Stimulated activated naive CD8-positive, alpha-beta T cell treated with anti-CD3 and anti-CD28 coated beads, Interleukin-15, Interleukin-2, amounts not matched to agents 100 U/mL and 50 U/mL, for 24 hours (primary cell): ENCODE measurements at places on chromosomes 12 and 14.
A peak's percentile ranks its signal among the peaks of the same experiment; 100 is the strongest.

- DNase-seq, result no peak
These were observed 28.2 kb upstream of the TMEM179 start for GRCh38 chr14:104632781-104633180.

DNA sequence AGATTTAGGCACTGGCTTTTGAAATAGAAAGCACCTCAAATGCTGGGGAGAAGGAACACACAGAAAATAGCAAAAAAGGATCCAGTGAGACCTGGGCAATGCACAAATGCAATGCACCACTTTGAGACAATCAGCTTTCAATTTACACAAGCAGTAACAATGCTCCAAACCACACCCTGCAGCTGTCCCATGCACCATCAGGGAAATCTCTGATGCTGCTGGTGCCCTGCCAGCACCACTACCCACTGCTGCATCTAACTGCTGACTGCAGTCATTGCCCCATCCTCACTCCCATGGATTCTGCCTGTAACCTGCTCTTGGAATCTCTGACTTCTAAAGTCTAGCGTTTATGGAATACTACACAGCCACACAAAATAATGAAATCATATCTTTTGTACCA, 21.0 kb upstream of the HMGA2 start:
- no peak for DNase-seq

DNA sequence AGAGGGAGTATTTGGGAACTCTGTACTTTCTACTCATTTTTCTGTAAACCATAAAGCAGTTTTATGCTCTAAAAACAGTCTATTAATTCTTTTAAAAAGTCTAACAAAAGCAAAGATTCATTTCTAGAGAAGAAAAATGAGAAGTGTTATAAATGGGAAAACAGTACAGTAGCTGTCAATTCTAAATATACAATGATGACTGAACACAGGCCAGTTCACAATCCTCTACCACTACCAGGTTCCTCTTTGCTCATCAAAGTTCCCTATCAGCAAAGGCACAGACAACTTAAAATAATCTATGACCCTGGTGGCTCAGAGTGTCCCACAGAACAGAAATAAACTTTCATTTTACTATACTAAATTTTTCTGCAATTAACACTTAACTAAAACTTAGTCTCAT, 12.5 kb downstream of the NAA25 start:
- no peak for DNase-seq

- no peak for DNase-seq
These were observed 20.3 kb upstream of the ADGRD1 start for GRCh38 chr12:130933269-130933995.

GRCh38 chr12:94191023-94191422, 42.6 kb downstream of the PLXNC1 start:
- DNase-seq, result no peak

DNA sequence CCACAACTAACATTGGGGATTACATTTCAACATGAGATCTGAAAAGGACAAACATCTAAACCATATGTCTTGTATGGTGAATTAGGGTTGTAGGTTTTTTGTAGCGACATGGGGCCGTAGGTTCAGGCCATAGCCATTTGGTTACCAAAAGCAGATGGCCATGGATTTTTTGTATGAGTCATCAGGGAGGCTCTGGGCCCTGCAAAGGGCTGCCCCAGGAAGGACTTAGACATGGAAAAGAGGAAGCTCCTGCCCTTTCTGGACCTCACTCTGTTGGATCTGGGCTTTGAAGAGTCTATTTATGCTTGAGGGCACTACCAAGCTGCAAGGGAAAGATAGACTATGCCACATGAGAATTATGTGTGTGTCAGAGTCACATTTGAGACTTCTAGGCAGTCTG, 89.3 kb upstream of the DHRS4 start:
- no peak for DNase-seq

GRCh38 chr14:75249251-75249957, 29.2 kb upstream of the FOS start:
- peak; percentile 80 for DNase-seq

- no peak for DNase-seq
These were observed 118.0 kb upstream of the ARID2 start for GRCh38 chr12:45611495-45611894.

- no peak for DNase-seq
These were observed 66.5 kb upstream of the DIO3 start for GRCh38 chr14:101494826-101495225.

- DNase-seq, result no peak
These were observed 132.8 kb upstream of the CCND2 start for GRCh38 chr12:4140581-4141301.

DNA sequence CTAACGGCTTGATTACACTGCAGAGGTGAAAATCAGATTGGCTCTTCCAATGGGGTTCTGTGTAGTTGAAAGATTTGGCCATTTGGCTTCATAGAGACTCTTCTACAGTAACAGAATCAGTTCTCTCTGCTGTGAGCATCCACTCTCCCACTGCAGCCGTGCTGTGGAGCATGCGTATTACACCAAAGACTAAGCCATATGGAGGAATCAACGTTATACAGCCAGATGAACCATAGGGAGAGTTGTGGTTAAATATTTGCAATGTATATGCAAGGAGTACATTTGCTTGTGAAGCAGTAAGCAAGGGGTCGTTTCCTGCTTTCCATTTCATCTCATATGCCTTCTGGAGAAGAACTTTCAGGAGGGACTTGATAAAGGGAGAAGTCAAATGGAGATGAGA, 331.1 kb upstream of the FKBP4 start:
- DNase-seq, result no peak

GRCh38 chr12:124544311-124544970, 23.0 kb downstream of the NCOR2 start:
- DNase-seq, result no peak

GRCh38 chr14:74566174-74567141, 45.6 kb downstream of the LTBP2 start:
- DNase-seq, result no peak

DNA sequence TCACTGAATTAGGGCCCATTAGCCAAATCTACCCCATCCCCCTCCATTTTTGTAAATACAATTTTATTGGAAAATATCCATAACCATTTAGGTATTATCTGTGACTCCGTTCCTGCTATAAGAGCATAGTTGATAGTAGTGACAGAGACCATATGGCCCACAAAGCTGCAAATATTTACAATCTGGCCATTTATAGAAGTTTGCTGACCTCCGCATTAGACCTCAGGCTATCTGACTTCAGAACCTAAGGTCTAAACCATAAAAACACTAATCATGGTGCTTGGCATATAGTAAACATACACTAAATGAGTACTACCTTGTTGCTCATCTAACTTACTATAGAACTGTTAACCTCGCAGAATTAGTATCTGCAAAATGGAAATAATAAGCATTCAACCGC, 124.8 kb downstream of the NPAS3 start:
- DNase-seq, result no peak

- DNase-seq, result no peak
These were observed 37.1 kb downstream of the CMAS start for GRCh38 chr12:22083167-22083566.

- DNase-seq, result peak; percentile 53
These were observed 122.9 kb upstream of the TMEM132D start for GRCh38 chr12:130026608-130027176.

DNA sequence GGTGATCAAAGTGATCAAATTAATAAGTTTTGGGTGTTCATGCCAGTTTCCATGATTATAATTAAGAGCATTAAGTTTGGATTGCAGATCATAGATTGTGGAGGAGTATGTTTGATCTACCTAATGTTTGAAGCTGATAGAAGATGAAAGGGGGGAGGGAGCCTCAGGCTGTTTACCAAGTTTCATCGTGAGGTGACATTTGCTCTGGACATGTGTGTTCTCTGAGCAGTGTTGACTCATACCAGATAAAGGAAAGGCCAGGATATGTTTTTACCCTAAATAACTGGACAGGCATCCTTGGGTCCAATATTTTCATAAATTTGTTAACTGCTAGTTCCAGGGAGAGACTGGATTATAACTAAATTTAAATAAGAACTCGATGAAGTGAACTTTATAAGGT, 3.5 kb upstream of the SEL1L start:
- DNase-seq, result no peak

DNA sequence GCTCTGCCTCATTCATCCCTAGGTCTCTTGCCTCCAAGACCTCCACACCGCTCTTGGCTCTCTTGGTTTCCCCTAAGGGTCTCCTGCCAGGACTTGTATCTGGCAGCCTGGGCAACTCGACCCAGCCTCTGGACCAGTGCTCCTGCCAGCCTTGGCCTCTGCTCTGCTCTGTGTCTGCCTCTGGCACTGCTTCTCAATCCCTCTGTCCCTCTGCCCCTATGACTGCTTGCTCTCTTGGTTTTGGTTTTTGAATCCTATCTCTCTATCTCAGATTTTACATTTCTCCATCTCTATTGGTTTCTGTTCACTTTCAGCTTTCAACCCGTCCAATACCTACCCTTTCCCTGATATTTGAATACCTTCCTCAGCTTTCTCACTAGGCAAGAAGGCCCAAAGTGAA, 6.3 kb downstream of the ITGA5 start:
- DNase-seq, result no peak

DNA sequence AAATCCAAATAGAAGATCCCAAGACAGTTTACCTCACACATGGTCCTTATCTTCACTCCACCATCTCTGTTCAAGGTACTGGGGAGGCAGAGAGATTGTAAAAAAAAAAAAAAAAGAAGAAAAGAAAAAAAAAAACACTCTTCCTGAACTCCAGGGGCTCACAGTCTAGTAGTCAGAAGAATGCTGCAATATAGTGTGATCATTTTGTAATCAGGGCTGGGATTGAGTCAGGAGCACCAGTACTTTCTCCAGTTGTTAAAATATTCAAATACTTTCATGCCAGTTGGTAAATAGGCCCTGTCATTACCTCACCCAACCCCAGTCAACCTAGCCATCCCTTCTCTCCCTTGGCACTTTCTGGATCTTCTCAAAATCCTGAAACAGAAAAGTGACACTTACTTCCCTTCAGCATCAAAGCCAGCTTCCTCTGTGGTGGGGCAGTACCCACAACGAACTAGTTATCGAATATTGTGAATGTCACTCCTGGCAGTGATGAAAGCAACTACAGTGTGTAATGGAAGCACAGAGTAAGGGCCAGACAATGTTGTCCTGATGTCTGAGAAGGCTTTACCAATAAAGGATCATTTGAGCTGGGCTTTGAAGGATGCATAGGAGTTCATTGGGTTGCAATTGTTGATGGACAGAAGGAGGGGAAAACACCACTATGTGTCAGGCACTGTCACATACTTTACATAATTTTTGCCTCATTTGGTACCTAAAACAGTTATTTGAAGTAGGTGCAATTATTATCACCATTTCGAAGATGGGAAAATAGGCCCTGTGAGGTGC, 44.3 kb upstream of the HSPB8 start:
- DNase-seq, result no peak

- no peak for DNase-seq
These were observed 368.1 kb upstream of the FAR2 start for GRCh38 chr12:28780960-28781359.

GRCh38 chr14:102696856-102697495, 80.3 kb upstream of the TRAF3 start:
- DNase-seq, result no peak

DNA sequence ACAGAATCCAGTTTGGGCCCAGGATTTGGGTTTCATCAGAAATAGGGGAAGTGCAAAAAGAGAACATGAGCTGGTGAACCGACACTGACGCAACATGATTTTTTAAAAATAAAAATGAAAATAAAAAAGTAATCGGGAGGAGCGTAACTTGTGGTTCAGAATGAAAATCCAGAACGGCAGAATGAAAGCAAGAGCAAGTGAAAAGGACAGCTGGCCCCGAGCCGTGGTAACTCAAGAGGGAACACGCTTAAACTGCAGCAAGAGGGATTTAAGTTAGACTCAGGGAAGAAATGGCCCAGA, 1.6 kb downstream of the SLC6A12 start:
- no peak for DNase-seq

- DNase-seq, result no peak
These were observed 476.5 kb downstream of the FOXG1 start for GRCh38 chr14:29242755-29243754.

GRCh38 chr12:68206446-68206845, 19.2 kb downstream of the IL26 start:
- no peak for DNase-seq

DNA sequence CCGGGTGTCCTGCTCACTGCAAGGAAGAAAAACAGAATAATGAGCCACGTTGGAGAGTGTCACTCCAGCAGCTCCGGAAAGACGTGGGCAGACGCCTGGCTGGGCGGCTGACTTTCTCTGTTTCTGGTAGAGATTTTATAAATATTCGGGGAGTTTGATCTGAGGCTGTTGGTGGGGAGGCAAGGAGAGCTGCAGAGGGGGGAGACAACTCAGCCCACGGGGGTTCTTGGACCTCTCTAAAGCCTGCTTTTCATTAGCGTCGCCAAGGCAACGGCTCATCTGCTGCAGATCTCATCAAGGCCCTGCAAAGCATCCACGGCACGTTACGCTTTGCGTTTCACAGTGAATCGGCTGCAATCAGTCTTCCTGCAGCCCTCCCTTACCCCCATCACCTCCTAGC, 207.2 kb downstream of the ZFP36L1 start:
- no peak for DNase-seq

- DNase-seq, result no peak
These were observed 42.3 kb upstream of the PAPOLA start for GRCh38 chr14:96459851-96460250.

GRCh38 chr14:60723116-60723906, 840 bp downstream of the SIX4 start:
- peak; percentile 43 for DNase-seq

DNA sequence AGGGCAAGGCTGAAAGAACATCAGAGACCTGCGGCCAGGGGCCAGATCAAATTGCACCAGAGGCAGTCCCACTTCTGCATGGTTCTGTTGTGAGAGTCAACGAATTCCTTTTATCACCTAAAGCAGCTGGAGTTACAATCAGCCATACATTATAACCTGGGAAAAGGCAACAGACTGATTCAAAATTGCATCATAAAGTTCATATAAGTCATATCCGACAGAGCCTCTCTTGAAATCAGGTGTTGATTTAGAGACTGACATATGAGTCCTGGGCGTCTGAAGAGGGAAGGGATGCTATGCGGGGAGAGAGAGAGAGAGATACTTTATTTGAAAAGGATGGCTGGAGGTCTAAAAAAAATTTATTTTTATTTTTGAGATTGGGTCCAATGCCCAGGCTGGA, 89.4 kb downstream of the EFCAB11 start:
- DNase-seq, result no peak

- DNase-seq, result no peak
These were observed 8.9 kb upstream of the KRT7 start for GRCh38 chr12:52224151-52224550.

DNA sequence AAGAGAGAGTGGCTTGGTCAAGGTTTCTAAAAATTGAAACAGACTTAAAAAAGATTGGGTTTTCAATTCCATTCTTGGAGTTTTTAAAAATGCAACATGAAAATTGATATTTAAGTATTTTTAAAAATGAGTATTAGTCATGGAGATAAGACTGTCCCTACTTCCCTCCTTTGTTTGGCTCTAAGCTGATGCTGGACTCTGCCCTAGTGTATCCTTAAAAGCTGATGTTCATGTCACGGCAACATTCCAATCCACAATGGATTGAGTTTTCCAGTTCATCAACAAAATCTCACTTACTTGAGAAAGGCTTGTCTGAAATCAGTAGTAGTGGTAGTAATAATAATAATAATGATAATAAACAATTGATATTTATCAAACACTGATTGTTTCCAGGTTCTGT, 119.0 kb upstream of the SLC38A2 start:
- DNase-seq, result no peak

- DNase-seq, result no peak
These were observed 37.2 kb downstream of the PKP2 start for GRCh38 chr12:32859389-32859788.
